ENCODE measurements at places on chromosomes 7 and 10.

DNA sequence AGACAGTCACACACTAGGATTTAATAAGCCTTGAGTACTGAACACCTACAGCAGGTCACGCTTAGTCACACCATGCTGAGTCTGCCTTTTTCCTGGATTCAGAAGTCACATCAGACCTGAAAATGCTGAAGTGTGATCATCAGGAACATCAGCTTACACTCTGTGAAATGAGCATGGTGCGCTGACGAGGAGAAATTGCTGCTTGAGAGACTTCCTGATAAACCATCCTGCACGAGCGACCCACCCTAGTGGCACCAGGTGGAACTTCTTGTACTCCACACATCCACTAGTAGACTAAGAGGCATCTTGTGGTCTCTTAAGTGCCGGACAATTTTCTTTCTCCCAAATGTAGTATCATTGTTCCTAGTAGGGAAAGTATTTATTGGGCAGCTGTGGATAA lies 51.8 kb upstream of the MRLN start:
- DNase-seq: no peak

- DNase-seq: no peak
Observed at GRCh38 chr7:142836426-142836825, 18.4 kb upstream of the EPHB6 start.

GRCh38 chr7:84025332-84025927 lies 169.2 kb downstream of the SEMA3A start:
- no peak for DNase-seq

DNA sequence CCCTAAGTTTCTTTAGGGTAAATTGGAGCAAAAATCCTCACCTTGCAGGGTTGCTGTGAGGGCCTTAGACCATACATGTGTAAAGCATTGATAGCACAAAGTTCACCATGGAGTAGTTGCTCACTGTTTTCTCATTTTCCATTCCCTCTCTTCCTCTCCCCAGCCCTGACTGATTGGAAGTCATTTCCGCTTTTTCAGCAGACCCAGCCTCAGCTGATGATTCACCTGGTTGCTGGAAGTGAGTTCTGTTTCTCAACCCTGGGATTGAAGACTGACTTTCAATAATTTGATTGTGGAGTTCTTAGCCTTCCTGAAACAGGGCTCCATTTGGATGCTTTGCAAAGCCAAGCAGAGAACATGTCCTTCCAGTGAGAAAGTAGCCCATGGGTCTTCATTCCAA lies 107.0 kb downstream of the PLXNA4 start:
- no peak for DNase-seq

- DNase-seq: no peak
Observed at GRCh38 chr7:139854803-139855497, 25.9 kb downstream of the TBXAS1 start.

- no peak for DNase-seq
Observed at GRCh38 chr10:68496072-68496471, 24.3 kb upstream of the DNA2 start.

DNA sequence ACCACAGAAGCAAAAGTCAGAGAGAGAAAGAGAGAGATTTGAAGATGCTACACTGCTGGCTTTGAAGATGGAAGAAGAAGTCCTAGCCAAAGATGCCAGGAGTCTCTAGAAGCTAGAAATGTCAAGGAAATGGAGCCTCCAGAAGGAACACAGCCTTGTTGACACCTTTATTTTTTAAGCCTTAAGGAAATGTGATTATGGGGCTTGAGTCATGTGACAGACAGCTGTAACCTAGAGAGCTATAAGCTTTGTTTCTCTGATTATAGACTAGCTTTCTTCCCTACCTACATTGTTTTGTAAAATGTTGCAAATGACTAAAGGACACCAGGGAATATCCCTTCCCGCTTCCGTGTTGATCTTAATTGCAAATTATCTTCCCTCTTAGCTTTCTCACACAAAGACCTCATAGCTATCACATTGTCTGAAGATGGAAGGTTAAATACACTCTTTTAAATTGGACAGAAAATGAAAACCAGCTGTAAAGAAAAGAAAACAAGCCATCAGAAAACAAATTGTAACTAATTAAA lies 199.9 kb downstream of the ARHGAP12 start:
- DNase-seq: no peak

GRCh38 chr10:74770400-74770799 lies 56.0 kb upstream of the KAT6B start:
- DNase-seq: no peak

DNA sequence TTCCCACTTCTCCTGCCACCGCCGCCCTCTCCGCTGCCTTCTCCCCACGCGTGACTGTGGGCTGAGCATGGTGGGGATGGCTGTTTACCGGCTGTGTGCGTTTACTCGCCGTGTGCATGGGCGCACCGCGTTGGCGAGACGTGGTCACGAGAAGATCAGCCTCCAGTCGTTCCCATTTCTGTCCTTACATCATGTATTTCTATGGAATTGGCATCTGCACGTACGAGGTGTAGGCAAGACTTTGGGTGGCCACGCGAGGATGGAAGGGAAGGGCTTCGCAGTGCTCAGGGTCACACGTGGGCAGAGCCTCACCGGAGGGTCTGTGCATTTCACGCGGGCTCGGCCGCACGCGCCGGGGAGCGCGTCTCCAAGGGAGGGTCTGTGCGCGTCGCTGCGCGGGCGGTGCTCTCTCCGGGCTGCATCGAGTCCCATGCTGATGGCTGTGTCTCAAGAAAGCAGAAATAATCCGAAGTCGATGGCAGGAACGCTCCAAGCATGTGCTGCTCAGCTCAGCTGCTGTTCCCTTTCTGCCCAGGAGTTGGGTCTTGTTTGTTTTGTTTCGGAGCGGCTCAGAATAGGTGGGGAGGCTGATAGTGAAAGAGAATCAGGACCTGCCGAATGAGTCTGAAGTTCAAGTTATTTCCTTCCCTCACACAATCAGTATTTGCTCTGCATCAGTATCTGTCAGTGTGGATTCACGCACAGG lies 973 bp downstream of the CAMK1D start:
- peak; percentile 69 for DNase-seq

DNA sequence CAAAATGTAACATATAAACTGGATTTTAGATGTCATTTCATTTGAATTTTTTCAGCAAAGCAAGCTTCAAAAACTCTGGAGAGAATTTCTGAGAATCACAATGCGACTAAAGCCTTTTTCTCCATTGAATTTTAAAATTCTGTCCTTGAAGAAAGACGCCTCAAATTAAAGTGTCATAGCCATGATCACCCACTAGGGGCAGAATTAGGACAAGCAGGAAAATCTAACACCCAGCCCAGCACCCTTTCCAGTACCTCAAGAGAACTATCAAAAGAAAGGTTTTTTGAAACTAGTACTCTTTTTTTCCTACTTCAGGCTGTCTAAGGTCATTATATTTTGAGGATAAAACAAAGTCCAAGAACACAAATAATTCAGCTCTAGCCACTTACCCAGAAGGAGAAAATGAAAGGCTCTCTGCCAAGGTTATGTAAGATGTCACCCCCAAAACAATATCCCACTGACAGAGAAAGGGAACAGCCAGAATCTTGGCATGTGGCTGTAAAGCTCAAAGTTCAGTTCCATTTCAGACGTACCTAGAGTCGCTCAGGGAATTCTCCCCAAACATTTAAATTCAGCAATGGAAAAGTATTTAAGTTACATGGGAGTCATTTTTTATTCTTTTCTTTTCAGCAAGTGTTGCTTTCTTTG lies 299.4 kb downstream of the SNX13 start:
- peak; percentile 38 for DNase-seq

DNA sequence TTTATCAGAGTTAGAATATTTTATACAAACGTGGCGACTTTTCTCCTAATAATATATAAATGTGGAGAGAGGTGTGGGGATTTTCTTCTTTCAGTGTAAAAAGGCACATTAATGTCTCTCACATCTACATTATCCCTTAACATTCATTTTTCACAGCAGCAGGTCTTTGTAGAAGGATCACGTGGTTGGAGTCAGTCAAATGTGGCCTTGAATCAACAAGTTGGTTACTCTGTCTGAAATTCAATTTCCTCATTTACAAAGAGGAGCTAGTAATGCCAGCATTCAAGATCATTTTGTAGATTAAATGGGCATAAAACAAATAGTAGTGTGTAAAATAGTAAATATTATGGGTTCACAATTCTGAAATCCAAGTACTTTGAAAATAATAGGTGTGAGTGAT lies 183.1 kb upstream of the SEMA3E start:
- no peak for DNase-seq

GRCh38 chr7:92155108-92155739 lies 20.9 kb upstream of the CYP51A1 start:
- no peak for DNase-seq

- DNase-seq: no peak
Observed at GRCh38 chr7:84236398-84236797, 41.8 kb upstream of the SEMA3A start.

GRCh38 chr10:63267414-63268148 lies 134.5 kb downstream of the NRBF2 start:
- no peak for DNase-seq

DNA sequence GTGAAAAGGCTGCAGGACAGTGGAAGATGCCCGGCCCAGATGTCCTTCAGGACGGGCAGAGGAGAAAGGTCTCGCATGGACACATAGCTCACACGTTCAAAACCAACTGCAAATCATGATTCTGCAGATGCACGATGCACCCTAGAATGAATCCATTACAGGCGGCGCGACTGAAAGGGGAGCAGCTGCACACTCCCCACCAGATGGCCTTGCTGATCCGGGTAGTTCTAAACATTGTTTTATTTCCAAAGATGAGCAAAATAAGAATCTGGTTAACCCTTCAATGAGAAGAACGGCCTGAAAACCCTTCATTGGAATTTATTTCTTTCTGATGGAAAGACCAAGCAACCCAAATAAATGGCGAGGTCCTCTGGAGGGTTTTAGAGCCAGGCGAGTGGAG lies 33.8 kb downstream of the CHST15 start:
- no peak for DNase-seq

GRCh38 chr7:155922067-155922816 lies 110.0 kb upstream of the SHH start:
- no peak for DNase-seq

DNA sequence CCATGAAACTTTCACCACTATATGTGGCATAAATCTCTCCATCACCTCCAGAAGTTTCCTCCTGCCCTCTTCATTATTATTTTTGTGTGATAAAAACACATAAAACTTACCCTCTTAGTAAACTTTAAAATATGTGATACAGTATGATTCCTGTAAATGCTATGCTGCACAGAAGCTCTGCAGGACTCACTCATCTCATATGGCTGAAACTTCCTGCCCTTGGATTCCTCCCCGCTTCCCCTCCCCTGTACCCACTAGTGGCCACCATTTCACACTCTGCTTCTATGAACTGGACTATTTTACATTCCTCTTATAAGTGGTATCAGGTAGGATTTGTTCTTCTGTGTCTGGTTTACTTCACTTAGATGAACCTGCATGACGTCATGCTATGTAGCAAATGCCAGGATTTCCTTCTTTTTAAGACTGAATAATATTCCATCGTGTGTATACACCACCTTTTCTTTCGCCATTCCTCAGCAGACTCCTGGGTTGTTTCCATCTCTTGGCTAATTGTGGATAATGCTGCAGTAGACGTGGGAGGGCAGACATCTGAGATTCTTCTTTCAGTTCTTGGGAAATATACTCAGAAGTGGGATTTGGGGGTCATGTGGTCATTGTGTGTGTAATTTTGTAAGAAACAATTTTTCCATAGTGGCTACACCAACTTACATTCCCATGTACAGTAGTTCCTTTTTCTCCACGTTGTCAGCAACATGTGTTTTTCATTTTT lies 335.2 kb downstream of the SDK1 start:
- DNase-seq: no peak

- no peak for DNase-seq
Observed at GRCh38 chr10:29471544-29471859, 163.3 kb downstream of the SVIL start.

- DNase-seq: no peak
Observed at GRCh38 chr10:97539523-97540200, 32.9 kb upstream of the ANKRD2 start.

DNA sequence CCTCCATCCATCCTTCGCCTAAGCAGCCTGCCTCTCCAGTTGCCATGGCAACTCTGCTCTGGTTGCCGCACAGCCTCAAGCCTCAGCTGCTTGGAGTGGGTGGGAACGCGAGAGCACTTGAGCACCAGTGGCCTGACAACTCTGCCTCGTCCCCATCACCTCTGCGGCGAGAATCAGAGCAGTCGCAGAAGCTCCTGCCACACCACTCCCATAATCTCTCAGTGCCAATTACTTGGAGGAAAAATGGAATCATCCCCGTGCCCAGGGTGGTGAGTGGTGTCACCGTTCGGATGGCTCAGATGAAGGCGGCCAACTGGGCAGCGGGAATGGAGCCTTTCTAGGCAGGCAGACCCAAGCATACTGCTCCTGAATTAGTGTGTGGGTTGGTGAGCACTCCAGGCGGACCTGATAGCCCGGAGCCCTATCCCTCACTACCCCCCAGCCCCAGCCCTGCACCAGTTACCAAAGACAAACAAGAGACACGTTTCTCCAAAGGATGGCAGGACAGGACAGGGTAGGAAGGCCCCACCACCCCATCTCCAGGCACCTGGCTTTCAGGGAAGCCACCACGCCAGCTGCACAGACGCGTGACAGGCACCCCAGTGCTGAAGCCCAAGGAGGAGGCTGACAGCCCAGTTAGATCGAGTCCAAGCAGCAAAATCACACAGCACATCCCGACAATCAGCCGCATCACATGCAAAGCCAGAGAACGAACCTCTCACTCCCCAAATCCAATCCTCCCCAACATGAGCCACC lies 335.4 kb downstream of the PTPRN2 start:
- no peak for DNase-seq

GRCh38 chr7:97025130-97025499 lies 484 bp upstream of the DLX5 start:
- no peak for DNase-seq

- DNase-seq: no peak
Observed at GRCh38 chr7:1854866-1855724, 185.0 kb downstream of the ELFN1 start.

- DNase-seq: no peak
Observed at GRCh38 chr10:121036431-121036830, 185.3 kb downstream of the WDR11 start.

- no peak for DNase-seq
Observed at GRCh38 chr10:43824934-43825333, 176.3 kb upstream of the ZNF32 start.

- no peak for DNase-seq
Observed at GRCh38 chr7:479115-479947, 40.3 kb downstream of the PDGFA start.

DNA sequence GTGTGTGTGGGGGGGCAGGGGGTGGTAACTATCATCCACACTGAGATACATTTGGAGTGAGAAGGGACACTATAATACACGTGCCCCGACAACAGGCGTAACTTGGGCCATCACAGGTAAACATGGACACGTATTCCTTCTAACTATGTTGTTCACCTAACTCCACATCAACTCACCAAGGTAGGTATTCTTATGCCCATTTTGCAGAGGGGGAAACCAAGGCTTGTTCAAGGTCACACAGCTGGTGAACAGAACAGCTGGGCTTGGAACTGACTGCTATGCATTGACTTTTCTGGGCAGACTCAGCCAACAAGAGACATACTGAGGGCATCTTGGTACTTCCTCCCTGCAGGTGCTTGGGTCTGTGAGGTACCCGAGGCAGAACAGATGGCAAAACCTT lies 170.1 kb downstream of the ADAM12 start:
- DNase-seq: no peak

GRCh38 chr10:133139551-133140065 lies 20.4 kb upstream of the KNDC1 start:
- DNase-seq: no peak

Data from T-cell (primary cell).